Activated CD8-positive, alpha-beta T cell treated with anti-CD3 and anti-CD28 coated beads, Interleukin-2, amount 10 ng/mL, durations not matched to agents 7 days and 5 days (primary cell): ENCODE measurements at places on chromosomes 3 and 15. TPM values are rescaled to one million over a fixed set of nuclear protein-coding genes. Genes with fewer than 3 reads are reported as not detected.

The GP9 gene
- not detected for total RNA-seq

The ITIH4 gene
- 15.1 TPM for total RNA-seq

GRCh38 chr3:168459226-168459784 is 363.6 kb upstream of the GOLIM4 start:
- no peak for DNase-seq
- H3K4me3 ChIP-seq, result no peak overlapping the region
- no peaks in the 10 kb centered on the region for H3K4me1 ChIP-seq
- no peaks in the 10 kb centered on the region for H3K27me3 ChIP-seq

DNA sequence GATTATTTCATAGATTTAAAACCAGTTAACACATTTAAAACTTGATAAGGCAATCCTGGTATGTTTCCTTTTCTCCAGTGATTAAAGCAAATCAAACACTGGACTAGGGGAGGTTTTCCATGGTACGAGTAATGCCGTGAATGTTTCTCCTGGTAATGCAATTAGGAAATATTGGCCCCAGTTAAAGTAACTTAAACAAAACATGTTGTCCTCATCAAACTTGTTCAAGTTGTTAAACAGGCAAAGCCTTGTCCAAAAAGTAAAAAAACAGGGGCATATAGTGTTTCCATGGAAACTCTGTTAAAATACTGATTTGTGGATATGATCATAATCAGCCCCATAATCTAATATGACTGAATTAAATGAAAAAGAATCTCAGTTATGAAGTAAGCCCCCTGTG is 13.1 kb upstream of the LRTM1 start:
- H3K36me3 ChIP-seq, result no peaks in the 10 kb centered on the region
- DNase-seq, result no peak
- no peaks in the 10 kb centered on the region for H3K4me1 ChIP-seq
- H3K4me3 ChIP-seq, result no peak overlapping the region
- H3K27me3 ChIP-seq, result no peaks in the 10 kb centered on the region
- H3K27ac ChIP-seq, result no peak overlapping the region

DNA sequence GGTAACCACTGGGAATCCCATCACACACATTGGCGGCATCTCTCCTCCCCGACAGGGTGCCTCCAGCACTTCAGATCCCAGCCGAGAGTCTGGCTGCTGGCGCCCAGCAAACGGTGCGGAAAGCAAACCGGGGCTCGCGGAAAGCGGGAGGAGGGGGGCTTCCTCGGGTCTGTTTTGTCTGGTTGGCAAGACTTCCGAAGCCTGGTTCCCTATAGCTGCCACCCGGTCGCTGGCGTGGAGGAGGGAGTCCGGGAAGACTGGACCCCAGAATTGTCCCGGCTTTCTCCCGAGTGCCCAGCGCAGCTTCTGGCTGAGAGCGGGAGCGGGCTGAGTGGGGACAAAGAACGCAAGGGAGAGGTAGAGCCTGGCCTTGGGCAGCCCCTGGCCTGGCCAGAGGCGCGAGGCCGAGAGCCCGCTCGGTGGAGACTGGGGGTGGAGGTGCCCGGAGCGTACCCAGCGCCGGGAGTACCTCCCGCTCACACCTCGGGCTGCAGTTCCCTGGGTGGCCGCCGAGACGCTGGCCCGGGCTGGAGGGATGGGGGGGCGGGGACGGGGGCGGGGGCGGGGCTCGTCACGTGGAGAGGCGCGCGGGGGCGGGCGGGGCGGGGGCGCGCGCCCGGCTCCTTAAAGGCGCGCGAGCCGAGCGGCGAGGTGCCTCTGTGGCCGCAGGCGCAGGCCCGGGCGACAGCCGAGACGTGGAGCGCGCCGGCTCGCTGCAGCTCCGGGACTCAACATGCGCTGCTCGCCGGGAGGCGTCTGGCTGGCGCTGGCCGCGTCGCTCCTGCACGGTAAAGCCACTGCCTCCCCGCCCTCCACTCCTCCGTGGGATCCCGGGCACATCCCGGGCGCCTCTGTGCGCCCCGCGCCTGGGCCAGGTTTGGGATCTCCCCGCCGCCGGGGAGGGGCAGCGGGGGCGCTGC is at the start of gene CHRNA7:
TSS of gene CHRNA7 (plus strand) at position 654 of the 920 bp plus-strand sequence. CDS start at position 734, 80 bp downstream.
- peaks cover 51% of the 10 kb centered on the region for H3K27me3 ChIP-seq
- no peaks in the 10 kb centered on the region for H3K36me3 ChIP-seq
- peak within 1 kb of the TSS; percentile 12 for H3K4me3 ChIP-seq
- H3K4me1 ChIP-seq, result no peaks in the 10 kb centered on the region
- no peak within 1 kb of the TSS for H3K27ac ChIP-seq

The GP5 gene
- 1.4 TPM for total RNA-seq

DNA sequence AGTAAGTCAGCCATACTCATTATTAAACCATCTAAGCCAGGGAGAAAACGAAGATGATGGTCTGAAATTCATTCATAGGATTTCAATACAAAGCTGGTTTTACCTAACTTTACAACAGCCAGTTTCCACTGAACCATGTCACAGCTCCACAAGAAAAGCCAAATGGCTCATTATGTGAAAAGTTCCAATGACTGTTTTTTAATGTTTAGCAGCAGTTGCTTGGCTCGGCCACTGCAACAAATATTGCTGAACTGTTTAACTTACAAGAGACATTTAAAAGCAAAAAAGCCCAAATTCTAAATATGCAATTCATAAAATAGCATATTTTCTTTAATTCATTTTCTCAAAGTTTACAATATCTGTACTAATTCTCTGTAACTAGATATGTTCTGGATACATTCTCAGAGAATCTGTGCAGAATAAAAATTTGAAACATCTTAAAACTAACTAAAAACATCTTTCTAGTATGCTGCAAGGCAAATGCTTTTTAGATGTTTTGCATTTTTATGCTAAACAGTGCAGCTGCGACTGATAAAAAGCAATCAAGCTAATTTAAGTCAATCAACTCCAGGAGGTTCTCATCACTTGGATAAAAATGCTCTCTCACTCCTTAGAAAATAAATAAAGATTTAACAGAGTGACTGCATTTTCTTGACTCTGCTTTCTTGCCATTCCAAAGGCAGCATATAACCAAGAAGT is 356.5 kb downstream of the ERC2 start:
- no peak overlapping the region for H3K4me3 ChIP-seq
- H3K36me3 ChIP-seq, result no peaks in the 10 kb centered on the region
- no peak for DNase-seq
- H3K27me3 ChIP-seq, result peaks cover 2% of the 10 kb centered on the region
